ENCODE measurements at places on chromosomes 6 and 20.

GRCh38 chr6:162907876-162908481, 180.2 kb downstream of the PACRG start:
- H3K27me3 ChIP-seq = peaks cover 3% of the 10 kb centered on the region
- no peak overlapping the region for H3K27ac ChIP-seq
- no peaks in the 10 kb centered on the region for H3K4me1 ChIP-seq
- DNase-seq = no peak
- no peaks in the 10 kb centered on the region for H3K36me3 ChIP-seq
- H3K4me3 ChIP-seq = no peak overlapping the region

DNA sequence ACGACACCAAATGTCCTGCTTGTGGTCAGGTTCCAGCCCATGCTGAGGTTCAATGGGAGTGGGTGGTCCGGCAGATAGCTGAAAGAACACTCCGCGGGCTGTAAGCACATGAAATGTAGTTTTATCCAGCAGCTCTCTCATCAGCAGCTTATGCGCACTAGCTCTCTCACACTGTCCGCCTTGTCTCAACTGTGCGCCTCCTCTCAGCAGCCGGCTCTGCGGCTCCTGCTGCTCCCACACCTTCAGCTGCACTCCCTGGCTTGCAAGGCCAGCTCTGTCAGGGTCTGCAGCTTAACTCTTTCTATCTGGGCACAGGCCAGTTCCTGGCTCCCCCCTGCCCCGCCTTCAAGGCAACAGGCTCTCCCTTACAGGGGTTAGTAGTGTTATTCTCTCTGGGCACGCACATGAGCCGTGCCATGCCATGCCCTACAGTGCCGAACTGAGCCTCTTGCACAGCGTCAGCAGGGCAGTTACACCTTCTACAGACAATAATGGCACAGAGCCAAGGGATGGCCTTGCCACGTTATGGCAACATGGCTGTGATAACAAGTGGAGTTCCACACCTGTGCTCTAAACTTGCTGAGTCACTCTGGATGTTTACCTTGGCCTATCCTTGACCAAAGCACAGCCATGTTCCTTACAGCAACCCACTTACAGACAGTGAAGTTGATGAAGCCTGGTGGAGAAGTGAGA, 84.0 kb upstream of the LRFN2 start:
- peaks cover 8% of the 10 kb centered on the region for H3K27me3 ChIP-seq
- H3K36me3 ChIP-seq = no peaks in the 10 kb centered on the region
- no peak for DNase-seq
- no peak overlapping the region for H3K4me3 ChIP-seq
- H3K4me1 ChIP-seq = no peaks in the 10 kb centered on the region

GRCh38 chr6:107064579-107065065, 36.6 kb downstream of the MTRES1 start:
- H3K36me3 ChIP-seq = no peaks in the 10 kb centered on the region
- H3K27ac ChIP-seq = no peak overlapping the region
- peaks cover 24% of the 10 kb centered on the region for H3K4me1 ChIP-seq
- H3K4me3 ChIP-seq = no peak overlapping the region
- no peaks in the 10 kb centered on the region for H3K27me3 ChIP-seq

DNA sequence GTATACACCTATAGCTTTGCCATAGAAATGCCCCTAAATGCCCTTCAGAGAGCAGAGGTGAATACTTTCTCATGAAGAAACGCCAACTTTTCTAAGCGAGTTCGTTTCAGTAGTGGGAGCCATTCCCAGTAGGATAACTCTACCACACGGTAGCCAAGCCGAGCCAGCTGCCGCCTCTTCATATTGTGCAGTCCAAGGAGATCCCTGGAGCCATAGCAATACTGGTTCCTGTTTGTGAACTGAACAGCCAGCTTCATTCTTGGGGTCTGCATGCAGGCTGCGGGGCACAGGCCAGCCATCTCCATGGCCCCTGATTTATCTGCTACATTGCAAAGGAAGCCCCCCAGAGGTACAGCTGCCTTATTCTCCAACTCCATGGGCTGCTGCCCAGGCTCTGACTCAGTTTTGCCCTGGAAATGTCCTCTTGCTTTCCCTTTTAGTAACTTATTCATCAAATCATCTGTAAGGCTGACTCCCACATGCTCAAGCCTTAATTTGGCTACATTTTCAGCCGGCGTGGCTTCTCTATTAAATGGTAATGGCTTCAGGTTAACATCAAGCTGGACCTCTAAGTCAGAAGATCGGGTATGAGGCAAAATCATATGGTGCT, 12.8 kb downstream of the FASTKD5 start:
- no peaks in the 10 kb centered on the region for H3K27me3 ChIP-seq
- no peak overlapping the region for H3K27ac ChIP-seq
- H3K36me3 ChIP-seq = peaks cover 41% of the 10 kb centered on the region
- DNase-seq = no peak
- no peak overlapping the region for H3K4me3 ChIP-seq

- no peaks in the 10 kb centered on the region for H3K4me1 ChIP-seq
- no peak overlapping the region for H3K27ac ChIP-seq
- no peak overlapping the region for H3K4me3 ChIP-seq
- no peaks in the 10 kb centered on the region for H3K36me3 ChIP-seq
Measured at GRCh38 chr20:16846006-16846405, 97.8 kb downstream of the OTOR start.

GRCh38 chr6:4381381-4381780, 246.0 kb upstream of the ECI2 start:
- H3K36me3 ChIP-seq = no peaks in the 10 kb centered on the region
- no peaks in the 10 kb centered on the region for H3K27me3 ChIP-seq
- no peaks in the 10 kb centered on the region for H3K4me1 ChIP-seq
- no peak for DNase-seq

DNA sequence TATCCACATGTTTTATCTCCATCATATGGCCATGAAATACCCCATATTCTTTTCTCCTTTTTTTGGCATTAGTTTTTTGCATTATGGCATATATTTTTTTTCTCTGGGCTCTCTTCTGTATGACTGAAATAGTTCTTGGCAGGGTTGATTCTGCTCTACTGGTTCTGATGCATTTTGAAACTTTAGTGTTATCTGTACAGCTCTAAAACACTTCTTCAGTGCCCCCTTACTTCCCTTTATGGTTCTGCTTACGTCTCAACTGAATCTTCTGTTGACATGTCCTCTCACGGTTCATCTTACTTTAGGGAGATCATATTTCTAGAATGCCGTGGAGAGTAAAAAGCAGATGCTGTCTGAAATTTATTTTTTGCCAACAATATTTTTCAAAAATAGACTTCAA, 23.2 kb upstream of the TXNDC5 start:
- no peak overlapping the region for H3K4me3 ChIP-seq
- H3K36me3 ChIP-seq = no peaks in the 10 kb centered on the region
- no peak for DNase-seq
- H3K27ac ChIP-seq = no peak overlapping the region
- H3K4me1 ChIP-seq = no peaks in the 10 kb centered on the region
- peaks cover 6% of the 10 kb centered on the region for H3K27me3 ChIP-seq

DNA sequence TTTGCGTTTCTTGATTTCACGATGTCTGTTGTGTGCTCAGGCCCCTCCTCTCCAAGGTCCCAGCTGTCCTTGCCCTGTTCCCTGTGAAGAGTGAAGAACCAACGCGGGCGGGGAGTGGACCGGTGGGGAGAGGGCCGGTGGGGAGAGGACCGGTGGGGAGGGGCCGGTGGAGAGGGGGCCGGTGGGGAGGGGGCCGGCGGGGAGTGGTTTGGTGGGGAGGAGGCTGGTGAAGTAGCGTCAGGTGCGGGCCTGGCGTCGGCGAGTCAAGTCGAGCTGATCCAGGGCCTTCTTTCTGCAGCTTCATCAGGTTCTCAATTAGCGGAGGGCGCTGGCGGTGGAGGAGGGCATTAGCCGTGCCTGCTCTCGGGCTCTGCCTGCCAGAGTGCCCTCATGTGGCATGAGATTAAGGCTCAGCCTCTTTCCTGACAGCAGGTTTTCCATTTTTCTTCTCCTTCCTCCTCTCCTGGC, 21.2 kb upstream of the BHLHE23 start:
- DNase-seq = no peak
- H3K4me3 ChIP-seq = no peak overlapping the region
- H3K27me3 ChIP-seq = no peaks in the 10 kb centered on the region
- no peaks in the 10 kb centered on the region for H3K36me3 ChIP-seq
- H3K27ac ChIP-seq = no peak overlapping the region

DNA sequence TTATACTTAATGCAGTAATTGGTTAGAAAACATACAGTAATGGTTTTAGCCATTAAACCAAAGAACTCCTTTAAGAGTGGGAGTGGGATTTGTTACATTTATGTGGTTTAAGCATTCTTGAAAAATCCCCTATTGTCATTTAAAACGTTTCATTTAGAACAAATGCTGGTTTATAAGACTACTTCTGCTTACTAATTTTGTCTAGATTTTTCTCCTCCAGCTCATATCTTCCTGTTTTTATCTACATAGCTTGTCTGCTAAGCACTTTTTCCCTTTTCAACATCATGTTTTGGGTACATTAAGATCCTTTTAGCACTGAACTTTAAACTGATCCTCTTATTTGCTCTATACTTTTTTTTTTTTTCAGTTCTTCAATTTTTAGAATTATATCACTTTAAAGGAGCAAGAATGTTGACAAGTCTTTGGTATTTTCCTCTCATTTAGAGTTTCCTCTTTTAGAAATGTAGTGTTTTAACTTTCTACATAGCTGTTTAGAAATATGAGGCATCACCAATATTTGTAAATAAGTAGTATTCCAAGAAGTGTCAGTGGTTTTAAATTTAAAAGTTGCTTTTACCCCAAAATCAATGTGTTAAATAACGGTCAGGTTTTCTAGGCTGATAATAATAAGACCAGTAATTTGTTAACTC, 80.9 kb downstream of the SESN1 start:
- H3K36me3 ChIP-seq = no peaks in the 10 kb centered on the region
- H3K27me3 ChIP-seq = no peaks in the 10 kb centered on the region
- H3K4me1 ChIP-seq = peaks cover 23% of the 10 kb centered on the region
- DNase-seq = no peak
- H3K4me3 ChIP-seq = no peak overlapping the region
- peak overlapping the region; percentile 54 for H3K27ac ChIP-seq

DNA sequence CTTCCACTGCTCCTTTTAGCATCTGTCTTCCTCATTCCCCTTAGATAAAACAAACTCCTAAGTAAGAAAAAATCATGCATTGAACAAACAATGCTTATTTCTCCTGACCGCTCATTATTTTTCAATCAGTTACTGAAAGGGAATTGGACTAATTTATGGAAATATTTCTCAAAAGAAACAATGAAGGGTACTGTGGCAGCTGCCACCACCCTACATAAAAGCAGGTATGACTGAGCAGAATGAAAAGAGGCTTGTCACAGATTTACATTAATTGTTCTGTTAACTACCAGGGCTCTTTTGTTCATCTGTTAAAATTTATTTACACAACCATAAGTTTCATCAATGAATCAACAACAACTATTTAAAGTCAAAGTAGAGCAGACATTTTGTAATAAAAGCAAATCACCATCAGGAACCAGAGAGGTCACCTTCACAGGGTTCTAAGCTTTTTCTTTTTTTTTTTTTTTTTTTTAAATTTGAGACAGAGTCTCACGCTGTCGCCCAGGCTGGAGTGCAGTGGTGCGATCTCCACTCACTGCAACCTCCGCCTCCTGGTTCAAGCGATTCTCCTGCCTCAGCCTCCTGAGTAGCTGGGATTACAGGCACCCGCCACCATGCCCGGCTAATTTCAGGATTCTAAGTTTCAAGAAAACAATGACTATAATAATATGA, 204.0 kb downstream of the PTPRK start:
- H3K4me3 ChIP-seq = no peak overlapping the region
- no peaks in the 10 kb centered on the region for H3K36me3 ChIP-seq
- DNase-seq = no peak

DNA sequence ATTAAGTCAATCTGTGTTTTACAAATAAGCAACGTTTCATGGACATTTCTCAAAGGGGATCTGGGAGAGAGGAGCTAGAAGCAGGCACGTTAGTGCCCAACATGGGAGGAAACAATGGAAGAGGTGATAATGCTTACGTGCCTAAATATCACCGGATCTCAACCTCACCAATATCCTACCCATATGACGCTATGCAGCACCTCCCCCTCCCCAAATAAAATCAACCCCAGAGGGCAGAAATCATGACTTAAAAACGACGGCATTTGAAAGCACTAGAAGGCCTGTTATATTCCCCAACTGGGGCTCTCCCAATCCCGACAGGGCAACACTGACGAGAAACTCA, 425 bp downstream of the HBS1L start:
- peaks cover 8% of the 10 kb centered on the region for H3K36me3 ChIP-seq
- H3K27me3 ChIP-seq = no peaks in the 10 kb centered on the region
- H3K4me3 ChIP-seq = peak overlapping the region; percentile 87
- peak overlapping the region; percentile 95 for H3K27ac ChIP-seq
- peaks cover 19% of the 10 kb centered on the region for H3K4me1 ChIP-seq

DNA sequence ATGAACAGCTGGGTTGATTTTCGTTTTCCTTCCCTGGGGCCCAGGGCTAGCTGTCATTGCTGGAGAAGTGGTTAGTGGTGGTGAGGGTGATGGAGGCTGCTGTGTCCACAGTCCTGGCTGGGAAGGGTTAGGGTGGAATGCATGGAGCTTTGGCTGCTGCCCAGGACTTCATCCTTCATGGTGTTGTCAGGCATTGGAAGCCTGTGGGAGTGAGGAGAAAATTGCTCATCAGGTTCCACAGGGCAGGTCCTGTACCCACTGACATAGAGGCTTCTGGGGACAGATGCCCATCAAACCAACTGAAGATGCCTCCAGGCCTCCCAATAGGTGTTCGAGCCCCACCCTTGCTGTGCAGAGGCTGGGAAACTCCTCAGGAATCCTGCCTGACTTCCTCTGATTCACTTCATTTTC, 262.4 kb upstream of the SUPT3H start:
- H3K27me3 ChIP-seq = peaks cover 20% of the 10 kb centered on the region
- no peak overlapping the region for H3K27ac ChIP-seq
- no peak overlapping the region for H3K4me3 ChIP-seq
- DNase-seq = no peak

DNA sequence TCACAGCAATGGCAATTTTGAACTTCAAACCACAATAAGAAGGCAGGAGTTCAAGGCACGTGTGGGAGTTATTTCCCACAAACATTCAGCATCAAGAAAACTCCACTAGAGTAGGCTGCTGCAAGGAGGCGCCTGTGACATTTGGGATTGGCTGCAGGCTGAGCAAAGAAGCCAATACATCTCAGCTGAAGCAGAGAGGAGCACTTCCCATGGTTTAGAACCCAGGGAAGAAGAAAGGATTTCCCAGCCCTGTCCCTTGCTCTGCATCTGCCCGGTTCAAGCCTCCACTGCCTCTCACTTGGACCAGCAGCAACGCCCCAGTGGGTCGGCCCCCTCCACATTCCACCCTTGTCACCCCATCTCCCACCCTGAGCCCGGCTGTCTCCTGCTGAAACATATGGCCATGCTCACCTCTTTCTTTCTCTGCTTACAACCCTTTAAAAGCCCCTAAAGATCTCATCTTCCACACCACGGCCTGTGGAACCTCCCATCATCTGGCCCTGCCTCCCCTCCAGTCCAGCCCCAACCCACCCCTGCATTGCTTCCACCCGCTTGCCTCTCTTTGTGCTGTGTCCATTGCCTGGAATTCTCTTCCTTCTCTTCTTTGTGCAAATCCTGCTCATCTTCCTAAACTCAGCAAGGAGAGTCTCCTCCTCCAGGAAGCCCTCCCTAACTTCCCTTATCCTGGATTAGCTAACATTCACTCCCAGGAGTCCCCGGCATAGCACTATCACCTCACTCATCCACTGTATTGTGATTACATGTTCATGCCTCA, 128.3 kb downstream of the ANKRD60 start:
- H3K27me3 ChIP-seq = peaks cover 23% of the 10 kb centered on the region
- no peak for DNase-seq
- no peaks in the 10 kb centered on the region for H3K4me1 ChIP-seq
- H3K36me3 ChIP-seq = no peaks in the 10 kb centered on the region
- no peak overlapping the region for H3K27ac ChIP-seq
- H3K4me3 ChIP-seq = no peak overlapping the region

Measured in T-cell (primary cell).